Mesothelial cell of epicardium (in vitro differentiated cells): ENCODE measurements at places on chromosomes 6 and 20. TPM values are rescaled to one million over a fixed set of nuclear protein-coding genes. Genes with fewer than 3 reads are reported as not detected.

The TMEM244 gene
- not detected in 3 replicates for total RNA-seq

The SAMD10 gene
- 10.3 to 11.7 TPM (median 11.4 TPM) in 3 replicates for total RNA-seq

The BCKDHB gene
- 23.8 to 28.4 TPM (median 27.4 TPM) in 3 replicates for total RNA-seq

The NOX3 gene
- not detected in 3 replicates for total RNA-seq

The DEFB132 gene
- not detected in 3 replicates for total RNA-seq

The DPPA5 gene
- total RNA-seq = not detected in 3 replicates

The RNF144B gene
- total RNA-seq = 5.1 to 5.5 TPM (median 5.4 TPM) in 3 replicates

The SMPDL3A gene
- 55.2 to 58.9 TPM (median 57.3 TPM) in 3 replicates for total RNA-seq

GRCh38 chr20:36399147-36399968, 93.2 kb downstream of the DLGAP4 start:
- no peak overlapping the region for H3K4me3 ChIP-seq
- no peaks in the 10 kb centered on the region for H3K4me1 ChIP-seq
- no peak overlapping the region for H3K27ac ChIP-seq
- no peak for DNase-seq

DNA sequence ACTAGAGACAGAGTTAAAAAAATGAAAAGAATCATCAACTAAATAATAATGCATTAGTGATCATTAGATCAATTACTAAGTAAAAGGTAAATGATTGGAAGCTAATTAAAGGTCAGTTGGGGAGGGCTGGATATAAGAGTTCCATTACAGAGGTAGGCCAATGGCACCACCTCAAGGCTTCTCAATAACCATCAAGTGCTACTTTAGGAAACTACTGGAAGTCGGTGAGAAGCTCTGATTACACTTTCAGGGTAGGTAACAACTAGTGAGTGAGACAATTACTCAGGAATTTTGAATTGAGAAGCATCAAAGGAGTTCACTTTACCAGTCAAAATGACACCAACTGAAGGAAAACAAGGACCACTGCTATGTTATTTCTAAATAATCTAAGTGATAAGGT, 90.2 kb upstream of the HDAC2 start:
- no peaks in the 10 kb centered on the region for H3K36me3 ChIP-seq
- H3K4me3 ChIP-seq = no peak overlapping the region
- no peak overlapping the region for H3K27ac ChIP-seq
- no peak for DNase-seq
- H3K27me3 ChIP-seq = no peaks in the 10 kb centered on the region

GRCh38 chr6:166862978-166863530, 93.3 kb downstream of the RNASET2 start:
- H3K27me3 ChIP-seq = peaks cover 44% of the 10 kb centered on the region
- no peak for DNase-seq
- H3K4me3 ChIP-seq = peak overlapping the region; percentile 87
- no peaks in the 10 kb centered on the region for H3K36me3 ChIP-seq

GRCh38 chr20:54292185-54292584, 84.3 kb downstream of the PFDN4 start:
- no peak overlapping the region for H3K27ac ChIP-seq
- no peaks in the 10 kb centered on the region for H3K4me1 ChIP-seq
- peaks cover 2% of the 10 kb centered on the region for H3K27me3 ChIP-seq
- no peaks in the 10 kb centered on the region for H3K36me3 ChIP-seq
- H3K4me3 ChIP-seq = no peak overlapping the region

- H3K4me3 ChIP-seq = no peak overlapping the region
- H3K4me1 ChIP-seq = no peaks in the 10 kb centered on the region
- DNase-seq = no peak
- peaks cover 39% of the 10 kb centered on the region for H3K27me3 ChIP-seq
- H3K27ac ChIP-seq = no peak overlapping the region
Measured at GRCh38 chr6:14197118-14197517, 79.5 kb downstream of the CD83 start.

DNA sequence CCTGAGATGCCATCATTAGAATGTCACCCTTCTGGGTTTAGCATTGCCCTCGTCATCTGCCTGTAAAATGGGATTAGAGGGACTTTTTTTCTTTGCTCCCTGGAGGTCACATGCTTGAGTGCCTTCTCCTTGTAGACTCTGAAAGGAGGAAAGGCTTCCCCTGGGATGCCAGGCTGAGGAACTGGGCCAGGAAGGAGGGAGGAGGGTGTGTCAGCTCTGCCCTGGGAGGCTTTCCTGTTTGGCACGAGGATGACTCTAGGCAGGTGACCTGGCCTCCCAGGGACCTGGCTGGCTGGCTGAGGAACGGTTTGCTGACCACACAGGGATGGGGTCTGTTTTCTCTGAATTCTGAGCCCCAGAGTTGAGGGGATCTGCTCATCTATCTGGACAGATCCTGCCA, 137.9 kb upstream of the RNF24 start:
- peaks cover 11% of the 10 kb centered on the region for H3K27me3 ChIP-seq
- peaks cover 4% of the 10 kb centered on the region for H3K36me3 ChIP-seq
- H3K27ac ChIP-seq = no peak overlapping the region
- no peak for DNase-seq
- H3K4me1 ChIP-seq = peaks cover 12% of the 10 kb centered on the region

GRCh38 chr6:79604583-79605037, 26.5 kb upstream of the SH3BGRL2 start:
- no peak for DNase-seq
- peaks cover 50% of the 10 kb centered on the region for H3K4me1 ChIP-seq
- H3K27ac ChIP-seq = no peak overlapping the region
- H3K4me3 ChIP-seq = no peak overlapping the region
- H3K36me3 ChIP-seq = peaks cover 13% of the 10 kb centered on the region

DNA sequence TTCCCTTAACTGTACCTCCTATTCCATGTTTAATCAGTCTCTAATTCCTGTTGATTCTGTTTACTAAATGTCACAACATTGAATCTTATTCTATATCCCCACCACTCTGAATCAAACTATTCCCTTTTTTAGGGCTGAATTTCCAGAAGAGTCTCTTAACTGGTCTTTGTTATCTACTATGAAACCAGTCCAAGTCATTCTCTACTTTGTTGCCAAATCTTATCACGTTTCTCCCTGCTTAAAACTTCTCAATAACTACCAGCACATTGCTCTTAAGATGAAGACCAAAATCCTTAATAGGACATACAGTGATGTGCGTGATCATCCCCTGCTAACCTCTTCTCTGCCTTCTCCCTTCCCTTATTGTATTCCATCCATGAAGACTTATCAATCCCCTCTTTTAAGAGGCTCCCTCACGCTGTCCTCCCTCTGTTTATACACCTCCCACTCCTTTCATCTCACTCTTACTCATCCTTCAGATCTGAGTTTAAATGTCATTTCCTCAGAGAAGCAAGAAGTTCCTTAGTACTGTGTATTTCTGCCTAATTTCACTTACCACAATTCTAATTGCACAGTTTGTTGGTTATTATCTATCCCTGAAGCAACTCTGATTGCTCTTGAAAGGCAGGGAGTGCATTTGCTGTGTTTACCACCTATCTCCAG, 143.0 kb upstream of the AHI1 start:
- no peaks in the 10 kb centered on the region for H3K27me3 ChIP-seq
- H3K4me3 ChIP-seq = no peak overlapping the region
- no peaks in the 10 kb centered on the region for H3K36me3 ChIP-seq
- peaks cover 3% of the 10 kb centered on the region for H3K4me1 ChIP-seq
- no peak for DNase-seq

DNA sequence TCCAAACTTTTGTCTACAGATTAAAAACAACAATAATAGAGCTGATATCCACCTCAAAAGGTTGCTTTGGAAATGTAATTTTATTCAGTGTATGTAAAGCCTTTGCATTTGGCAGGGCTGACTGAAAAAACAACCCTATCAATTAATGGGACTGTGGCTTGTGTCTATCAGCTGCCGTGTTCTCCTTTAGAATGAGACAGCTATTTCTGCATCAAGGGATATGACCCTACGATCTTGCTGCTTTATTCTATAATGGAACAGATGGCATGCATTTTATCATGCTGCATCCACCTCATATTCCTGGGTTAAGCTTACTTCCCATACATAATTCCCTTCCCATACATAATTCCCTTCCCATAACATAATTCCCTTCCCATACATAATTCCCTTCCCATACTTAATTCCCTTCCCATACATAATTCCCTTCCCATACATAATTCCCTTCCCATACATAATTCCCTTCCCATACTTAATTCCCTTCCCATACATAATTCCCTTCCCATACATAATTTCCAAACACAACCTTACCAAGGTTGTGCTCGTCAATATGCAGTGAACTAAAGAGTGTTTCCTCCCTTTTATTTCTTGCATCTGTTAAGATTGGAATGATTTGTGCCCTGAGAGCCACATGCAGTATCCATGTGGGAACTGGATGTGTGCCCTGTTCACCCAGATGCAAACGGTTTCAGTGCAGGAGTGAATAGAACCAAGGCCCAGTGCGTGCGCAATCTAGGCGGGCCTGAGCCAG, 26.8 kb downstream of the SERPINB6 start:
- H3K4me3 ChIP-seq = no peak overlapping the region
- DNase-seq = no peak
- no peaks in the 10 kb centered on the region for H3K27me3 ChIP-seq
- peaks cover 22% of the 10 kb centered on the region for H3K36me3 ChIP-seq

- no peak overlapping the region for H3K4me3 ChIP-seq
- H3K36me3 ChIP-seq = no peaks in the 10 kb centered on the region
- DNase-seq = no peak
- H3K4me1 ChIP-seq = no peaks in the 10 kb centered on the region
- no peak overlapping the region for H3K27ac ChIP-seq
Measured at GRCh38 chr6:145534989-145535388, 200.3 kb downstream of the EPM2A start.

- peaks cover 31% of the 10 kb centered on the region for H3K4me1 ChIP-seq
- H3K4me3 ChIP-seq = no peak overlapping the region
Measured at GRCh38 chr6:21496706-21497105, 96.8 kb upstream of the SOX4 start.

DNA sequence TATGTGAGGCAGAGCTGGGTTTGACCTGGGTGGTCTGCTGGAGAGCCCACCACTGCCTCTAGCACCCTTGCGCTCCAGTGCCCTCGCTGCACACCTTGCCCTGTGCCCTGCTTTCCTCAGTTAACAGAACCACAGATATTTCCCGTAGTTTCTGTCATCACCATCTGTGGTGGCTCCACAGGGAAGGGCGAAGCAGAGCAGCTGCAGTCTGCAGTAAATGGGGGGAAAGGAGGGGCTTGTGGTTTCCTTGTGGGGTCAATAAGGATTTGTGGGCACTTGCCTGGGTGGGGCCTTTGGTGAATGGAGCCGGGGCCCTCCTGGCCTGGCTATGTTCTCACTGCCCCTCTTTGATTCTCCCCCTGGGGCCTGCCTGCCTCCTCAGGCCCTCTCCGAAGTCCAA, 21.2 kb upstream of the CCDC167 start:
- peaks cover 11% of the 10 kb centered on the region for H3K4me1 ChIP-seq
- no peaks in the 10 kb centered on the region for H3K36me3 ChIP-seq
- no peak for DNase-seq

- no peaks in the 10 kb centered on the region for H3K27me3 ChIP-seq
- DNase-seq = no peak
- peaks cover 18% of the 10 kb centered on the region for H3K36me3 ChIP-seq
- H3K4me3 ChIP-seq = no peak overlapping the region
- peaks cover 8% of the 10 kb centered on the region for H3K4me1 ChIP-seq
- H3K27ac ChIP-seq = peak overlapping the region; percentile 27
Measured at GRCh38 chr20:3315136-3315535, 76.1 kb upstream of the SLC4A11 start.

DNA sequence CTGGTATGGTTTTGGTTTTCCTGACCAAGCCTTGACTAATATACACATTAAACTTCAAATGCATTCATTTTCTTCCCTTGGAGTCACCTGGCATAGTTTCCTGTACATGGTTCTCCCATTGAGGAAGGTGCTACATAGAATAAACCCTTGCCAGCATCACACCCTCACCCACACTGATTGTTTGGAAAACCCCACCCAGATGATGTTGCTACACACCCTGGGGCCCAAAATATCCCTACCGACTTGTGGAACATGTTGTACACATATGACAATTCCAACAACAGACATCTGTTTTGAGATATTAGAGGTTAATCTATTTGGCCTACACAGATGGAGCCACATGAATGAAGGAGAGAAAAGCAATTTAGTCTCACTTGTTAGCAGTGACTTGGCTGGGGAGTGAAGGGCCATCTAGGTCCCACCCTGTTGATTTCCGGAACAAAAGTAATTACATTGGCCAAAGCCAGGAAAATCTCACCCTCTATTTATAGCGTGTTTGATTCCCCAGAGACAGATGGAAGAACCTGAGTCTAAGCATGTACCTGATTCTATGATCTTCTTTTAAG, 606.0 kb upstream of the BTBD3 start:
- no peaks in the 10 kb centered on the region for H3K36me3 ChIP-seq
- no peaks in the 10 kb centered on the region for H3K27me3 ChIP-seq
- H3K27ac ChIP-seq = no peak overlapping the region

DNA sequence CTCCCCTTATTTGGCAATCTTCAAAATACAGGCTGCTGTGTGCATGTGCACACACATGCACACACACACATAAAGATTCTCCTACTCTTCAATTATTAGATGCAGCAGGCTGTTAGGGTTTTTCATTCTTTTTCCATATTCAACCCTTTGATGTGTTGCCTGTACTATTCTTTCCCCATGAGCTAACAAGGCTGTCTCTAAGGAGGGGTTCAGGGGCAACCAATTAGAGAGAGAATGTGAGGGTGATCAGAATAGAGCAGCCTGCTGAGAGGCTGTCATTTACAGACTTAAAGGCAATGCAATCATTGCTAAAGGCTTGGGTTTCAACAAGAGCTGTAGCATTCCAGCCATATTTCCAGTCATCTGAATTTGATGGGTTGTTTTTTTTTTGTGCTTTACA, 467.4 kb upstream of the ID4 start:
- no peak for DNase-seq
- H3K4me3 ChIP-seq = no peak overlapping the region

- no peak overlapping the region for H3K27ac ChIP-seq
- peaks cover 31% of the 10 kb centered on the region for H3K27me3 ChIP-seq
- no peak overlapping the region for H3K4me3 ChIP-seq
Measured at GRCh38 chr6:27568226-27568897, 95.5 kb upstream of the ZNF184 start.

DNA sequence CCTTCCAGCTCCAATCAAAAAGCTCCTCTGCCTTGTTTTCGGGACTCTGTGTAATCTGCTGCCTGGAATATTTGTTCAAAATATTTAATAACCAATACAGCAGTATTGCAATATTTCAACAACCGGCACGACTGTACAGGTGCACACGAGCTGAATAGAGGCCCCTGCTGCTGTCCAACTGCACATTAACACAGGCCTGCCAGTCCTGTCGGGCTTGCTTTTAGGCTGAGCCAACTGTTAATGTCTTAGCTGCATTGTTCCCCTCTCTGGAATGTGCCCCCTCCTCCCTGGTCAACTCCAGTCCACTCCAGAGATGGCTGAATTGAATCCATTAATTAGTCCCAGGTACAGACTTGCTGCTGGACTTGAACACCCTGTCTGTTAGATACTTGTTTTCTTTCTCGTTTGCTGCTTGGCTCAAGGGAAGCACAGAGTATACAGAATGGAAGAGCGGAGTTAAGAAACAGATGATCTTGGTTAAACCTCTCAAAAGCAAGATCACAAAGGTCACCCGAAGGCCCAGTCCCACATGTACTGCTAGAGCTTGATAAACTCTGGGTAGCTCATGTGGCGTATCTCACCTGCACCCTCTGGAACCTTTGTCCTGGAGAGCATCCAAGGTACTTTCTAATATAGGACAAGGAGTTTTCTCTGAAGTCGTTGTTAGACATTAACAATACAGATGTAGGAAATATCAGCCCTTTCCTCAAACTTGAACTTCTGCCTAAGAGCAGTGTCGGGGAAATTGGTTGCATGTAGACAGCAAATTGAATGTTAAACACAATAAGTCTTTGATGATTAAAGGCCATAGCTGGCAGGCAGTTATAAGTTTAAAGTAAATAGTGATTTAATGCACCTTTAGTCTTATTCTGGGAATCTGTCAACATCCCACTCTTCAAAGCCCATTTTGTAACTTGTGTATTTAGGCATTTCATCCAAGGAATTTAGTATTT, 31.9 kb downstream of the SHLD1 start:
- no peaks in the 10 kb centered on the region for H3K27me3 ChIP-seq
- H3K27ac ChIP-seq = peak overlapping the region; percentile 95
- H3K4me1 ChIP-seq = peaks cover 38% of the 10 kb centered on the region
- no peak overlapping the region for H3K4me3 ChIP-seq
- no peak for DNase-seq
- peaks cover 21% of the 10 kb centered on the region for H3K36me3 ChIP-seq
